ENCODE measurements at places on chromosomes 16 and 17. TPM values are rescaled to one million over a fixed set of nuclear protein-coding genes. Genes with fewer than 3 reads are reported as not detected.

GRCh38 chr17:64230791-64231408 is 32.2 kb downstream of the TEX2 start:
- no peaks in the 10 kb centered on the region for H3K36me3 ChIP-seq
- DNase-seq = no peak
- H3K27me3 ChIP-seq = no peaks in the 10 kb centered on the region
- peak overlapping the region; percentile 39 for H3K27ac ChIP-seq
- H3K4me3 ChIP-seq = no peak overlapping the region
- H3K4me1 ChIP-seq = peaks cover 18% of the 10 kb centered on the region

- no peaks in the 10 kb centered on the region for H3K27me3 ChIP-seq
- H3K36me3 ChIP-seq = no peaks in the 10 kb centered on the region
- H3K27ac ChIP-seq = no peak overlapping the region
- H3K4me3 ChIP-seq = no peak overlapping the region
Observed at GRCh38 chr17:66306446-66306845, 4.0 kb downstream of the PRKCA start.

Gene NTHL1
- total RNA-seq = 26.4 TPM

DNA sequence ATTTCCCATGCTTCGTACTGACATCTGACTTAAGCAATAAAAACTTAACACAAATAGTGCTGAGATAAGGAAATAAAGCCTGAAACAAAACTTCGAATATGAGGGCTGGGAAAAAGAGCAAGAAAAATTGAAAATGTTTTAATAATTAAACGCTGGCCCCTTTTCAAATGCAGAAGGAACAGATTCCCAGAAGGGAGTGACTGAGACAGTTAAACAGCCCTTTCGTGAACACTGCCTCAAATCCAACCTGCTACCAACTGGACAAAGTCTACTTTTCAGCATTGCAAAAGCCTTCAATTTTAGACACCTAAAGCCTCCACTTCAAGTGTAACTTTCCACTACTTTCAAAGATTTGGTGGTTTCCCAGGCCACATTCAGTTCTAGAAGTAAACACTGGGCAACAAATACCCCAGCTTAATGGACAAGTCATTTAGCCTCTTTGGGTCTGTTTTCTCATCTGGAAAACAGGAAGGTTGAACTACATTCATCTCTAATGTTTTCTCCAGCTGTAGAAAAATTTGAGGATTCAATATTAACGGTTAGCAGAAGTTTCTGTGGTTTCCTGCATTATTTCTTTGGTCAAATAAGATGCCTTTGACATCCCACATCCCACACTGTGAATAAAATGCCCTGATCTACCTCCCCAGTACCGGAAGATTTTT is 11.8 kb downstream of the RFFL start:
- DNase-seq = no peak
- peak overlapping the region; percentile 0 for H3K4me3 ChIP-seq

DNA sequence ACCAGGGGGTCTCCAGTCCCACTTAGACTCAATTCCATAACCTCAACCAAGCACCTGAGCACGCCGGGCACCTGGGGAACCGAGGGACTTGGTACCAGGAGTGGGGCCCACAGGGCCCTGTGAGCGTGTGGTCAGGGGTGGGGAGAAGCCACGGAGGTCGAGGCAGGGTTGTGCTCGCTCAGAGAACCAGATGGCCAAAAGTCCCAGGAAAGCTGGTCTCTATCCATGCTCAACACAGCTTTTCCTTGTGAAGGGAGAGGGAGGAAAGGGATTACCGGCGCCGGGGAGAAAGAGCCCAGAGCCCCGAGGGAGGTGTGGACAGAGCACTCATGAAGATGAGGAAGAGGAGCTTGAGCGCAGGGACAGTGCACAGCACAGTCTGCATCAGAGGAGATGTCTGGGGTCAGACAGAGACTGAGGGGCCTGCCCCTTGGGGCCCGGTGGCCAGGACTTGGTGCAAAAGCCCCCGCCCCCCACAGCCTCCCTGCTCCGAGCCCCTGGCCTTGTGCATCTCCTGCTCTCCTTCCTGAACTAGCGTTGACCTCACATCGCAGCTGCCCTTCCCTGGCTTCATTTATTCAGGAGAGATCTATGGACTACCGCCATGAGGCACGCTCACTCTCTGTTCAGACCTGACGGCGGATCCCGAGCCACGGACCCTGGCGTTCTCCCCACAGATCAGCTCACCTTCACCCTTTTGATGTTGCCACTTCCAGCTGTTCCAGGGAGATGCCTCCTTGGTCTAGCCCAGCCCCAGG is 355.4 kb upstream of the TNRC6C start:
- no peaks in the 10 kb centered on the region for H3K27me3 ChIP-seq
- H3K36me3 ChIP-seq = no peaks in the 10 kb centered on the region
- DNase-seq = peak; percentile 39

Gene OR3A3
- total RNA-seq = not detected

Gene MYOCD
- 4.1 TPM for total RNA-seq

- H3K36me3 ChIP-seq = no peaks in the 10 kb centered on the region
- H3K27me3 ChIP-seq = no peaks in the 10 kb centered on the region
- H3K27ac ChIP-seq = no peak overlapping the region
- no peaks in the 10 kb centered on the region for H3K4me1 ChIP-seq
- no peak for DNase-seq
Observed at GRCh38 chr17:39125143-39125875, 26.1 kb downstream of the PLXDC1 start.

Gene CHST6
- 0.09 TPM for total RNA-seq

GRCh38 chr17:67990909-67991308 is 5.4 kb downstream of the C17orf58 start:
- no peaks in the 10 kb centered on the region for H3K27me3 ChIP-seq
- H3K36me3 ChIP-seq = no peaks in the 10 kb centered on the region
- no peak overlapping the region for H3K4me3 ChIP-seq
- peaks cover 16% of the 10 kb centered on the region for H3K4me1 ChIP-seq
- H3K27ac ChIP-seq = no peak overlapping the region

DNA sequence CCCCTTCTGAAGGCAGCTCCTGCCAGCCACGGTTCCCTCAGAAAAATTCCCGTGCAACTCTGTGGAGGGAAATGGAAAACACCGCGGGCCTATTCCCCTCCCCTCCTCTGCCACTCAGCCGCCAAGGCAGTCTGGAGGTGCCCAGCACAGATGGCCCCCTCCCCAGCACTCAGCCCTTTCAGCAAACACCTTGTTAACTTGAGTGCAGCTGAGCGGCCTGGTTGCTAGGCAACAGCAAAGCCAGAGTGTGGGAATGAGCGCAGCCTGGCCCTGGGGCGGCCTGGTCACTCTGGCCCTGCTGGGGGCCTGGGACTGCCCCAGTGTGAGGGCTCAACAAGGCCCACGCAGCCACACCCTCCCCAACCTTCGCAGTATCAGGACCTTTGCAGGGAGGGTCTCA is 32.8 kb downstream of the CACNA1G start:
- no peak overlapping the region for H3K27ac ChIP-seq
- H3K4me3 ChIP-seq = no peak overlapping the region
- H3K4me1 ChIP-seq = peaks cover 10% of the 10 kb centered on the region
- H3K27me3 ChIP-seq = no peaks in the 10 kb centered on the region

GRCh38 chr17:30290696-30291542 is 825 bp downstream of the BLMH start:
- no peaks in the 10 kb centered on the region for H3K27me3 ChIP-seq
- H3K4me1 ChIP-seq = peaks cover 14% of the 10 kb centered on the region

DNA sequence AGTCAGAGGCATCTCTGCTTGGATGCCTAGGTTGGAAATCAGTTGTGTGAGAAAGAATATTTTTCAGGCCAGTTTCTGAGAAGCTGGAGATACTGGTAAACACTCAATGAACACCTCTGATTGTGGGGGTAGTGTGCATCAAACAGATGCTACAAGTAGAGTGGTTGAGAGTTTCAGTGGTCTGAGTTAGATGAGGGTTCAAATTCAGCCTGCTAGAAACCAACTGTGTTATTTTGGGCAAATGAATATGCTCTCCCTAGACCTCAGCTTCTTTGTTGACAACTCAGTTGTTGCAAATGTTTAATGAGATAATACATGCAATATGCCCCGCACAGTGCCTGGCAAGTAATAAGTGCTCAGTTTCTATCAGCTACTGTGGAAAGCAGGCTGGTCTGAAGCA is 25.2 kb upstream of the MAF start:
- no peaks in the 10 kb centered on the region for H3K27me3 ChIP-seq
- no peak overlapping the region for H3K4me3 ChIP-seq
- no peaks in the 10 kb centered on the region for H3K4me1 ChIP-seq
- no peak overlapping the region for H3K27ac ChIP-seq

DNA sequence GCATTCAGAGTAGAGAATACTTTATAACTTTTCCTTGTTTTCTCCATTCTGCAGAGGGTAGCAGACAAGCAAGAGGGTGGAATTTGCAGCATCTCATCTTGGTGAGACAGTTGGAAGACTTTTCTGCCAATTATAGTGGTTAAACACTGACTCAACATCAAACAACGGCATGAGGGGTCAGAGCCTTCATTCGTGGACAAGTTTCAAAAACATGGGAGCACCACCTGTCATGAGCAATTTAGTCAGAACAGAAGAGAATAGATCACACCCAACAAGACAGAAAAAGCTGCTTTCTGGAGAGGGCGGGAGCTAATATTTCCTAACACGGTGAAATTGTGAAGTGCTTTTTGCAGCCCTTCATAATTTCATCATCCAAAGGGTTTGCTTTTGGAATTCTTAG is 17.9 kb upstream of the ZNF652 start:
- no peak for DNase-seq
- H3K27ac ChIP-seq = no peak overlapping the region
- no peaks in the 10 kb centered on the region for H3K27me3 ChIP-seq
- no peaks in the 10 kb centered on the region for H3K4me1 ChIP-seq
- no peaks in the 10 kb centered on the region for H3K36me3 ChIP-seq
- no peak overlapping the region for H3K4me3 ChIP-seq

Gene CLDN9
- total RNA-seq = 0.75 TPM

Gene TEN1
- total RNA-seq = 10.9 TPM

GRCh38 chr17:33684735-33685134 is 391.6 kb upstream of the ASIC2 start:
- DNase-seq = no peak
- H3K4me3 ChIP-seq = no peak overlapping the region
- no peaks in the 10 kb centered on the region for H3K27me3 ChIP-seq
- no peaks in the 10 kb centered on the region for H3K4me1 ChIP-seq

Gene NATD1
- 19.5 TPM for total RNA-seq

GRCh38 chr17:32876417-32877163 is at the start of gene MYO1D:
MYO1D (minus strand) TSS chr17:32877124; CDS start chr17:32876872, 252 bp downstream.
- H3K36me3 ChIP-seq = no peaks in the 10 kb centered on the region
- H3K27me3 ChIP-seq = no peaks in the 10 kb centered on the region
- H3K4me3 ChIP-seq = peak within 1 kb of the TSS; percentile 79
- peaks cover 26% of the 10 kb centered on the region for H3K4me1 ChIP-seq
- DNase-seq = peak; percentile 90

Gene TBC1D3E
- not detected for total RNA-seq
